Activated T-helper 17 cell treated with anti-CD3 and anti-CD28 coated beads, Interleukin-2, amount 50 U/mL, for 72 hours (primary cell): ENCODE measurements at places on chromosomes 5 and 9.

DNA sequence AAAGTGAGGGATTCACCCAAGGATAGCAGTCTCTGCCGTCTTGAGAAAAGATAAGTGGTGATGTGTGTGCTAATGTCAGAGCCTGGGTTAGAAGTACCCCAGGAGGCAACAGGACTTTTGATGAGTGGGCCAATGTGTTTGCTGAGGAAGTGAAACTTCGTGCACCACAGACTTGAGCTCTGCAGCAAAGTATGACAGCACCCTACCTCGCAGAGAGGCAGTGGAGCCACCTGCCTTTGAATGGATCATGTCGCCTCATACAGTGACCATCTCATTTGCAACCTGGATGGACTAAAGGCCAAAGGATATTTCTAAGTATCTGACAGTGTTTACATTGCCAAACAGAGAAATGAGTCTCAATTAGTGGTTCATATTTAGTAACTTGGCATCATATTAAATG, 593.9 kb upstream of the GRAMD2B start:
- ATAC-seq, result no peak

DNA sequence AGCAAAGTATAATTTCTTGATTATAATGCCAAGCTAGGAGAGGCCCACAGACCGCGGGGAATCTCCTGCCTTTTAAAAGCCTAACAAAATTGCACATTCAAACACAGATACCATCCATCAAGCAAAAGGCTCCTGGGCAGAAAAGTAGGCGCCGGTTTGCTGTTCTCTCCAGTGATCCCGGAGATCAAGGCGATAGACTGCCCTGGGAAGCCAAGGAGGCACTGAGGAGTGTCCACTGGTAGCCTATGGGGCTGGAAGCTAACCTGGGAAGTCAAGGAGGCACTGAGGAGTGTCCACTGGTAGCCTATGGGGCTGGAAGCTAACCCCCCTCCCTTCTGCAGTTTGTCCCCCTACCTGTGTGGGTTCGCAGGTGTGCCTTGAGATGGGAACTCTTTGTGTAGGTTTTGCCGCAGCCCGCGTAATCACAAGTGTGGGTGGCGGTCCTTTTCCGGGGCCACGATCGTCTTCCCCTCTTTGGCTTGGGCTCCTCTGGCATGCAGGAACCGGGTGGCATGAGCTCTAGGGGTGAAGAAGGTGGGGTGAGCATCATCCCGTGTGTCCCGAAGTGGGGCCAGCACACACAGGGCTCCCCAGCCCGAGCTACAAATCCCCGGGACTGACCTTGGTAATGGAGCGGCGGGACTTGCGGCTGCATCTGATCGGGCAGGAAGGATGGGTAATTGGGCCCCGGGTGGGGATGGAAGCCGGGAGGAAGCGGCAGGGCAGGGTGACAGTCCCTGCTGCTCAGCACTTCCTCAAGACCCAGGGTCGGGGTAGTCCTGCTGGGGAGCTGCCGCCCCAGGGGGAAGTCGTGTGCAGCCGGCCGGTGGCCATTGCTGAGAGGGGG, 2.7 kb downstream of the KLF4 start:
- no peak for ATAC-seq

- ATAC-seq, result peak; percentile 42
These were observed 10.9 kb upstream of the SHROOM1 start for GRCh38 chr5:132841305-132841704.

- ATAC-seq, result no peak
These were observed 199.0 kb downstream of the DTWD2 start for GRCh38 chr5:118789366-118789765.

GRCh38 chr5:137791387-137791786, 37.2 kb upstream of the HNRNPA0 start:
- no peak for ATAC-seq

DNA sequence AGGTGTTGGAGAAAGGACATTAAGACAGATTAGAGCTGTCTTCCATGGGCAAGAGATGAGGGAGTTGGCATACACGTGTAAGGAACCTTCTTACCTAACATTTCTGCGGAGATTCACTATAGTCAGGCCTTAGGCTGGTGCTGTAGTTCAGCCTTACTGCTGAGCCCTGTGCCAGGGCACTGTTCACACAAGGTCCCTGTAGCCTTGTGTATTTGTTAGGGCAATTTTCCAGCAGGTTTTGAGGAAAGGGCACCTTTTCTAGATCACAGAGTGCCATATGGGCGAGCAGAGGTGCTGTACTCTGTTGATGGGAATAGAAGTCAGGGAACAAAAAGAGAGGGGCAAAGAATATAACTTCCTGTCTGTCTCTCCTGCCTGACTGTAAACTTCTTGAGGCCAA, 15.6 kb downstream of the PALM2AKAP2 start:
- no peak for ATAC-seq

GRCh38 chr9:5617749-5618148, 11.2 kb upstream of the RIC1 start:
- ATAC-seq, result peak; percentile 59

- no peak for ATAC-seq
These were observed 86.9 kb downstream of the ATG10 start for GRCh38 chr5:82058710-82059109.

GRCh38 chr5:9479990-9480389, 65.9 kb downstream of the SEMA5A start:
- ATAC-seq, result no peak

DNA sequence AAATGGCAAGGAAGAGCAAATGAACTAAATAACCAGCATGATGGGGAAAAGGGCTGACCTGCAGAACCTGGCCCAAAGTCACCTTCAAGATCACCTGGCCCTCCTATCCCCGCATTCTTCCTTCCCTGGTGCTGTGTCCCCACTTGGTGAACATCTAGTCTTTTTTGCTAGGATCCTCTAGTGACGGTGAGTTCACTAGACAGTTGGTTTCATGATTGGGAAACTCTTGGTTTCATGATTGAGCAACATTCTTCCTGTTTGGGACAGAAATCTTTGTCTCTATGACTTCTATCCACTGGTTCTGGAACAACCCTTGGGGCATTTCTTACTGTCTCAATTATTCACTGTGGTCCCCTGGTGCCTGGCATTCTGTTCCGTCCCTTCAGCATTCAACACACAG, 50.2 kb upstream of the DAB2IP start:
- no peak for ATAC-seq

GRCh38 chr9:128937310-128938165, 9.9 kb downstream of the DOLK start:
- ATAC-seq, result no peak

GRCh38 chr5:76404223-76405211, 1.4 kb downstream of the IQGAP2 start:
- peak; percentile 68 for ATAC-seq

GRCh38 chr5:18305288-18305924, 671.1 kb downstream of the TAF11L14 start:
- ATAC-seq, result no peak

DNA sequence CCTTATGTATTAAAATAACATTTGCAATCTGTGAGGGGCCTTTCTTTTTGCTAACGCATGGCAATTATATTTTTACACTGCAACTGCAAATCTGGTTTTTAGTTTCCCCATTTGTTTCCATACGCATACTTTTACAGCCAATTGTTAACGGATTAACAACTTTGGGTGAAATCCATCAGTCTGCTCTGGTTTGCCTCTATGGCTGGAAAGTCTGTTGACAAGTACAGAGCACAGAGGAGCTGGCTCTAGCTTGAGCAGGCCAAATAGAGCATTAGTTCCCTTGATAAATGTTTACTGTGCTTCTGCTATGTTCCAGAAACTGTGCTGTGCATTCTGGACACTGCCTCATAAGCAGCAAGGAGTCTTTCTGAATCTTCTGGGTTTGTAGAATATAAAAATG, 400.4 kb upstream of the KIF2A start:
- ATAC-seq, result no peak

- no peak for ATAC-seq
These were observed 38.0 kb downstream of the CDO1 start for GRCh38 chr5:115778417-115778816.

- no peak for ATAC-seq
These were observed 45.6 kb downstream of the FOXI1 start for GRCh38 chr5:170151097-170151831.

DNA sequence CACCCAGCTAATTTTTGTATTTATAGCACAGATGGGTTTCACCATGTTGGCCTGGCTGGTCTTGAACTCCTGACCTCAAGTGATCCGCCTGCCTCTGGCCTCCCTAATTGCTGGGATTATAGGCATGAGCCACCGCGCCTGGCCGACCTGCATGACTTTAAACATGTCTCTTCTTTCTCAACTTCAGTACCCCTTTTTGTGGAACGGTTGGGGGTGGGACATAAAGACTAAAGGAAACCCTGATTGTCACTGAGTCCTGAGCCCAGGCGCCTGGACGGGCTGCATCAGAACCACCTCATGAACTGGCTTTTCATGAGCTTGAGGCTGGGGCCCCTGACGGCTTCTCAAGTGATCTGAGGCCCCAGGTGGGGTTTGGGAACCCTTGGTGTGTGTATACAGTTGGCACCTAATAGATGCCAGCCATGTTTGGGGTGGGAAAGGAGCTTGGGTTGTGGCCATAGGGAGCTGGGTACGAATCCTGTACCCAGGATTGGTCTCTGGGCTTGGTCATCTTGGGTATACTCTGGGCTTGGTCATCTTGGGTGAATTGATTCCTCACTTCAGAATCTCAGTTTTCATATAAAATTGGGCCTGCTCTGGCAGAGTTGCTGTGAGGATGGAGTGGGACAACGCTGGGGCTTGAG, 2.2 kb downstream of the GRK6 start:
- no peak for ATAC-seq

DNA sequence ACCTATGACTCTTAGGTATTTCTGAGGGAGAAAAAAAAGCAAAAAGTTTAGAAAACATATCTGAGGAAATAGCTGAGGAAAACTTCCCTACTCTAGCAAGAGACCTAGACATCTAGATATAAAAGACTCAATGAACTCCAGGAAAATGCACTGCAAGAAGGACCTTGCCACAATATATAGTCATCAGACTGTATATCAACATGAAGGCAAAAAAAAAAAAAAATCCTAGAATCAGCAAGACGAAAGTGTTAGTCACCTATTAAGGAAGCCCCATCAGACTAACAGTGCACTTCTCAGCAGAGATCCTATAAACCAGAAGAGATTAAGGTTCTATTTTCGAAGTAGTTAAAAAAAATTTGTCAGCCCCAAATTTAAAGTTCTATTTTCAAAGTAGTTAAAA, 166.2 kb downstream of the TMEM38B start:
- ATAC-seq, result no peak

- ATAC-seq, result no peak
These were observed 83.0 kb downstream of the SMC2 start for GRCh38 chr9:104177003-104177611.

- no peak for ATAC-seq
These were observed 454.3 kb downstream of the TLE1 start for GRCh38 chr9:81234924-81235610.

GRCh38 chr9:35042081-35042604, 30.3 kb downstream of the VCP start:
- peak; percentile 11 for ATAC-seq

GRCh38 chr5:13771011-13771571, 173.4 kb downstream of the DNAH5 start:
- no peak for ATAC-seq

DNA sequence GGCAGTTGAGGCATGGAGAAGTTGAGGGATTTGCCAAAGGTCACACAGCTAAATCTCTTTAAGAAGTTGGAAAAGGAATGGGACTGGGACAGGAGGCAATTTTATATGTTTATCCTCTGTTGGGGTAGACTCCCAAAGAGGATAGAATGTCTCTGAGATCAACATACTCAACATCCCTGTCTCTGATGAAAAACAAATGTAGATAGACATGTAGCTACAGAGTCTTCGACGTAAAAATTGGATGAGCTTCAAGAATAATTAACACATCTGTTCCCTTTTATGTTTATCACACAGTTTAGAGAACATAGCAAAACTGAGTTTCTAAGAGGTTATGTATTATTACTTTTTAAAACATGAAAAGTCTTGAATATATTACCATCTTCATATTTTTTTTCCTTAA, 204.6 kb upstream of the CD180 start:
- no peak for ATAC-seq
